Activated naive CD4-positive, alpha-beta T cell treated with anti-CD3 and anti-CD28 coated beads for 36 hours (primary cell): ENCODE measurements at places on chromosomes 13 and 19. TPM values are rescaled to one million over a fixed set of nuclear protein-coding genes. Genes with fewer than 3 reads are reported as not detected.

The ZNF562 gene
- total RNA-seq, result 20.1 TPM

The WDR62 gene
- 25.6 TPM for total RNA-seq

The ATXN8OS gene
- total RNA-seq, result not detected

The SLC44A2 gene
- total RNA-seq, result 83.2 TPM

The FLT3LG gene
- total RNA-seq, result 23.9 TPM

The ASF1B gene
- total RNA-seq, result 56.6 TPM

The IQCN gene
- total RNA-seq, result not detected

The WDR88 gene
- not detected for total RNA-seq

The NBEA gene
- 0.26 TPM for total RNA-seq

The FGF9 gene
- total RNA-seq, result not detected

The BST2 gene
- 121 TPM for total RNA-seq

The CD22 gene
- total RNA-seq, result 2.0 TPM

The FOXA3 gene
- total RNA-seq, result not detected

The ANGPTL8 gene
- total RNA-seq, result not detected

The LRRC4B gene
- total RNA-seq, result not detected

The GNG8 gene
- 8.1 TPM for total RNA-seq

The ZNF135 gene
- total RNA-seq, result 0.54 TPM

The LSR gene
- total RNA-seq, result 8.2 TPM

The RFX2 gene
- 6.0 TPM for total RNA-seq

The S1PR2 gene
- total RNA-seq, result 3.4 TPM

The CGB2 gene
- not detected for total RNA-seq

The KLK4 gene
- not detected for total RNA-seq
